COLO829 (cell line): ENCODE measurements at places on chromosomes 7 and 10.

- DNase-seq, result no peak
Measured at GRCh38 chr7:44102846-44103565, 1.1 kb upstream of the AEBP1 start.

DNA sequence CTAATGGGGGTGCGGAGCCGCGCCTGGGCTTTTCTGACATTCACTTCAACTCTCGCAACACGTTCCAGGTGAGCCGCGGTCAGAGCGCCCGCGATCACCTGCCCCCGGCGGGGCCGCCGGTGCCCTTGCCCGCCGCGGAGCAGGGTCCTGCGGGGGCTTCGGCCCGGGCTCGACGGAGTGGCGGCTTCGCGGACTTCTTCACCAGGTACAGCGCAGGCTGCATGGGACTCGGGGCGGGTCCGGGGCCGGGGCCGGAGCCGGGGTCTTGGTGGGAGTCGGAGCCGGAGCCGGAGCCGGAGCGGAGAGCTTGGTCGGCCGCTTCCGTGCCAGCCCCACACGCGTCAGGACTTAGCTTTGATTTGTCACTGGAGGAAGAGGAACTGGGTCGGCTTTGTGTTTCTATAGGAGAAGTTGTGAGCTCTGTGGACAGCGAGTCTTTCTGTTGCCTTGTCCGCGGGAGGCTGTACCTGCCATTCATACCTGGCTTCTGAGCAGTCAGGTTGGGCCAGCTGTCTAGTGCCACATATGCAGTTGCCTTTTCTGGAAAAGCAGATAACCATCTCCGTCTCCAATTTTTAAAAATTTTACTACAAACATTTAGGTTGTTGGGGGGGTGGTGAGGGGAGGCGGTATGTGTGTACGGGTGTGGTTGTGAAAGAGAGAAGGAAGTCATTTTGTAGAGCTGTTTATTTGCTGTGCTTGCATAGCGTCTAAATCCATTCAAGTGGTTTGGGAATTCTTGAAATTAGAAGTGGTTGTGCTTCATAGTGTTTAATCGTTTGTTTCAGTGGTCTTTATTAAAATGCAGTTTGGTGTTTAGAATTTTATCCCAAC lies 1.3 kb downstream of the TBC1D12 start:
- no peak for DNase-seq

DNA sequence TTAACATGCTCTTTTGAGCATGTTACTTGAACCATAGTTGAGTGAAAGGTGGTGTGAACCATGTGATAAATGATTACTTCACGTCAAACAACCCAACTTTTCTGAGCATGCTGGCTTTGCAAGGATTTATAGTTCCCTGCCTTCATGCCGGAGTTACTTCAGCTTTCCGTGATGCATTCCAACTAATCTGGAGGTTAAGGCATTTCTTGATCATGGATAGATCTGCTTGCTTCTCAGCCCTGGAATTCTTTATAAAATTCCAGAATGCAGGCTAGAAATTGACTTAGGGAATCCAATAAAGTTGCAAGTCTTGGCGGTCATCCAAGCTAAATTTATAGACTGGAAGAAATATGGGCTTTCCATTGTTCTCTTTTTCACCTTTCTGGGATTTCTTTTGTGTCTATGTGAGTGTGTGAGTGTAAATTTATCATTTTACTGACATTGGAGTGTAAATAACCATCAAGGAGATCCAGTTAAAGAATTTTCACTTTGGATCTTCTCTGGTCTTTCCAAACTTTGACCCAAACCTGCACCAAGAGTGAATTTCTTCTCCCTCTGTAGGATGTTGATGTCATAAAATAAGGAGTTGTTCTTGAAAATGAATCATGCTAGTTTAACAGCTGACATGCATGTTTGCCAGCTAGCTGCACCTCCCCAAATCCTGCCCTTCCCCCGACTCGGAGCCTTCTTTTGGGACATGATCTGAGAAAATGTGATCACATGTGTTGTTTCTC lies 289.0 kb downstream of the TWIST1 start:
- DNase-seq, result no peak

DNA sequence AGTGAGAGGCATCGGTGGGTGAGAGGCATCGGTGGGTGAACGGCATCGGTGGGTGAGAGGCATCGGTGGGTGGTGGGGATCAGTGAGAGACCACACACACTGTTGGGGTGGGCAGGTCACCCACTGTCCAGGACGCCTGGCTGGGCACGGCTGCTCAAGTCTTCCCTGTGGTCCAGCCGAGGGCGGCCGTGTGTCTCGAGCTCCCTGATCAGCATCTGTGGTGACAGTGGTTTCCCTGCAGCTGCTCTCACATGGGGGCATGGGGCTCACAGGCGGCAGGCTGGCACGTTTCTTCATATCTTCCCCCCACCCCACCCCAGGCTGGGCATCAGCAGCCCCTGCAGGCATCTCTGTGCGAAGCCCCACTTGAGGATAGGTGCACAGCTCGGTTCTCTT lies 78.2 kb downstream of the NKX6-2 start:
- DNase-seq, result no peak

- DNase-seq, result no peak
Measured at GRCh38 chr7:135333200-135333599, 99.6 kb downstream of the STRA8 start.

DNA sequence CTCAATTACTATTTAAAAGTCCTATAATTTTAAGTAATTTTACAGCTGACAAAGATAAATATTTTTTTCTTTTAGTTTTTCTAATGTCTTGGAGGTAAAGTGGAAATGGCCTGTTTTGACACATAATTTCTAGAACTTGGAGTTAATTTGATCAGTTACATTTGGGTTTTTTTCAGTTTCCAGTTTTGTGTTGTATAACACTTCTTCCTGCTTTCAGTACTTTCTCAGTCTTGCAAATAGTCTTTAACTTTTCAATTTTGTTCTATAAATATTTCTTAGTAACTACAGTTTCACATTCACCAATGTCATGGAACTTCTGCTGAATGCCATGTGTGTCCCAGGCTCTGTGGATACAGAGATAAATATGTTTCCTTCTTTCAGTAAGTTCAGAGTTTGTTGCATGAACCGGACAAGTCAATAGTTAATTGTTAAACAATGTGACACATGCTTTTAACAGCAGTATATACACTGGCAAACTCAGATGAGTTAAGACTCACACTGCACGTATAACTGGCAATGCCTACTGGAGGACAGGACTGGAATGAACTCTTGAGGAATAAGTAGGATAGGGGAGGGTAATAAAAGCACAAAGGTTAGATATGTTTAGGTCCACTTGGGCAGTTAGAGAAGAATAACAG lies 4.6 kb downstream of the SHOC2 start:
- no peak for DNase-seq

DNA sequence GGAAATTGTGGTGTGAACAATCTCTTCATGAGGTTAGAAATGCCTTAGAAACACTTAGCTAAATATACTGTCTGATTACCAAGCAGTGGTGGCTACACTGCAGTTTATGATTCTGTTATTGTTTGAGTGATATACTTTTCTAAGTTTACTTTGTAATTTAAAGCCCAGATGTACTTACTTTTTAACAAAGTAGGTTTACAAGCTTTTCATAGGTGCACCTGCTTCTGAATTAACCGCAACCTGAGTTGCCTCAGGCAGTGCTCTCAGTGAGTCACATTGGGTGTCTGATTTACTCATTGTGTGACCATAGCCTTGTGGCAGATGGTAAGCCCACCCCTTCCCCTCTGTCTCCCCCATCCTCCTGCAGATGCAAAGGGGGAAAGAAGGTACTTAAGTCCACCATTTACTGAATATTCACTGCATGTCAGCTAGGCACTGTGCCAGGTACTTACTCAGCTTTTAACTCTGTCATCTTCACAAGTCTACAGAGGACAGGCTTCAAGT lies 9.0 kb downstream of the MTURN start:
- DNase-seq, result no peak

DNA sequence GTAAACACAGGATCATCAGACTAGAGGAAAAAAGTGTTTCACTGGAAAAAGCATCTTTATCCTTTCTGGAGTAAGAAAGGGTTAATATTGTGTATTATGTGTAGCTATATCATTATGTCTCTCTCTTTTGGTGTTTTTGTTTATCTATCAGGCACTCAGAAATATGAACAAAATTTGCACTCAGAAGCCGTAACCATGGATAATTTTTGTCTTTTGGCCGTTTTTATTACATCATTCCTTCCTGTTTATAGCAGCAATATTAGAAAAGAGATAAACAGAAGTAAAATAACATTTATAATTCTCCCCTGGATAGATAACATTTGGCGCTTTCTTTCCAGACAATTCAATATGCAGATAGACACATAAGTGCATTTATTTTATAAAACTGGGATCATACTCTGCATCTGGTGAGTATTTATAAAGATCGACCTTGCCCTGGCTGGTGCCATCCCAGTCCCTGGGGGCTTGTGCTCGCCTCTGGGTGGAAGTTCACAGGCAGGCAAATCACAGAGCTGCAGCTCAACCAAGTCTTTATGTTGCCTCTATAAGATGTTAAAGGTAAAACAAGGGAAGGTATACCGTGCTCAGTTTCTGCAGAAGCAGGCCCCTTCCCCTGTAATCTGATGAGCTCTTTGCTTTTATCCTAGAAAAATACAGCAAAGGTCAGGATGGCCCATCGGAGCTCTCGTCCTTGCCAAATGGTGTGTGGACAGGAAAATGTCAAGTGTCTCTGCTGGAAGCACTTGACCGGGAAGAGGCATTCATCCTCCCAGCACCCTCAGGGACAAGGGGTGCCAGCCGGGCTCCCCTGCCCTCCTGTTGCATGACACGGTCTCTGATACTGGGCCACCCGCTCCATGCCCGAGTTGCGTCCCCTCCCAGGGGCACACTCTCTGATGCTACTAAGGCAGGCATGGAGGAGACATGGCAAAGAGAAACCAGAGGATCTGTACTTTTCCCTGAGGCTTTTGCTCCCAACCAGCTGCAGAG lies 43.9 kb downstream of the PYROXD2 start:
- DNase-seq, result no peak

DNA sequence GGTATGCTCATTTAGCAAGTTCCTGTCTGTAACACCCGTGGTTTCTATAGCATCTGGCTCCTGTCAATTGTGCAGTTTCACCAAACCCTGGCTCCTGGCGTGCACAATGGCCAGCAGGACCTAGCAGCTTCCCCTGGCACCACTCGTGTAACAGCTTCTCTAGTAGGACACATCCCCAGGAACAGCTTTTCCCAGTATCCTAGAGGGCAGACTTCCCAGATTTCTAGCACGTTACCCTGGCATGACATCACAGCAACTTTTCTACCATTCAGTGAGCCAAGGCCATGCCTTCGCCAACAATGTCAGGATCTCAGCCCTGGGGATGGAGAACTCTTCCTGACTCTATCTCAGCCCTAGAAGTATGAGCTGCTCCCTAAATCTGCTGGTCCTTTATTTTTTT lies 6.5 kb downstream of the YME1L1 start:
- no peak for DNase-seq

GRCh38 chr10:129914960-129915359 lies 49.1 kb downstream of the EBF3 start:
- no peak for DNase-seq

DNA sequence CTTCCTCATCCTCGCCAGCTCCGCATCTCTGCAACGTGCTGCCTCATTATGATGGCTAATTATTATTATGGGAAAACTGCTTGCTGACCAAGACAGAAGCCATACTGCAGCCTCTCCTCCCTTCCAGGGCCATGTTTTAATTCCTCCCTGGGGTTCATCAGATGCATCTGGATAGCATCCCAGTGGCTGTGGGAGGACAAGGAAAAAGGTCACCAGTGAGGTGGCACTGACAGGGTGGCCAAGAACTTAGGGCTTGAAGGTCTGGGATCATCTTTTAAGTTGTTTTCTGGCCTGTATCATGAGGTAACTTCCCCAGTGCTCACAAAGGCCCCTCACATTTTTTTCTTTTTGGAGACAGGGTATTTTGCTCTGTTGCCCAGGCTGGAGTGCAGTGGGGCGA lies 39.6 kb downstream of the KCNH2 start:
- no peak for DNase-seq

DNA sequence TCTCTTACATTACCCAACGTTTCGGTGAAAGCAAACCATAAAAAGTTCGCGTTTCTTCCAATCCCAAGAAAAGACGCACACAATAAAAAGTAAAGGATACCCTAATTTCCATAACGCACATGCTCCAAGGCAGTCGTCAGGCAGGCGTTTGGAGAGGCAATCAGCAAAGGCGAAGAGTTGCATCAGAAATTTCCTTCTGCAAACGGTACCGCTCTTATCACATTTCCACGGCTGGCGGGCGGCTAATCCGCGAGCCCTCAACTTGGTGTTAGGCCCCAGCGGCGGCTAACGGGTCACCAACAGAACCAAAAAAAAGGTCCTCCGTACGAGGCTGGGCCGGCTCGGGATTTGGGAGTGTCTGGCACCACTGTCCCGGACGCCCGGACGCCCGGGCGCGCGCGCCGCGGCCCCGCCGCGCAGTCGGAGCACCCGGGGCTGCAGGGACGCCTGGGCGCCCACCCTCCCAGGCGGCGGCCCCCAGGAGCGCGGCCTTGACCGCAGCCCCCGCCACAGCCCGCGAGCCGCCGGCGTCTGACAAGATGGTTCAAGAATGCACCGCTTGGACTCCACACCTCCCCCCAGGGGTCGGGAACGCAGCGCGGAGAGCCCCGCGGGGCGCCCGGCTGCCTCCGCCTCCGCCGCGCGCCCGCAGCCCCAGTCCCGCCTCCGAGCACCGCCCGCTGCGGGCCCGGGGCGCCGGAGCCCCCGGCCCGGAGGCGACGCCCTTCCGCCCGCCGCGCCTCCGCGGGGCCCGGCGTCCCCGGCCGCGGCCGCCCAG lies 9.8 kb upstream of the GRB10 start:
- DNase-seq, result no peak

DNA sequence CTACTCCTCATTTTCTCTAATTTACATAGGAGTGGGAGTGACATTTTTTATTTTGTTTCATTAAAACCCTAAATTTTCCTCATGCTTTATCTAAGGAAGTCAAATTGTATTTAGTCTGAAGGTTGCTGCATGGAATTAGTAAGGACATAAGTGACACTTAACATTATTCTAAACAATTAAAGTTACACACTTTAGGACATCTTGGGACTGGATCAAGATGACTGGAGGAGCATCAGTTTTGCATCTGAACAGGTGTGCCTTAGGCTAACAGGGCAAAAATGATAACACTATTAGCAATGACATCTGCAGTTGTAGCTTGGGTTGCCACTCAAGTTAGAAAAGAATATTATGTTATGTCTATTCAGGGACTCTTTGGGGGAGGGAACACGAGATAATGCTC lies 199.4 kb downstream of the HDAC9 start:
- no peak for DNase-seq

DNA sequence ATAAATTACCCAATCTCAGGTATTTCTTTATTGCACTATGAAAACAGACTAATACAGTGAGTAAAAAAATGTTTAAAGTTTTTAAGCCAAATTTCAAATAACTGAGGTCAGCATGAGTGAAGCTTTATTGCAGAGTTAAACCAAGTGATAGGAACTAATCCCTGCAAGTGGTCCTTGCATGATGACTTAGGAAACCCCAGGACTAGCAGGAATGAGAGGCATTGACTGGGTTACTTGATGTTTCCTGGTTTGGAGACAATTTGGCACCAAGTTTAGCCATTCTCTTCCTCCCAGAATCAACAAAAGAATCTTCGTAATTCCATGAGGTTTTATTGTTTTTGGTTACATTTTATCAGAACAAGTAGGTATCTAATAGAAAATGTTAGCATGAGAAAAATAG lies 194.2 kb downstream of the BICC1 start:
- DNase-seq, result no peak

GRCh38 chr7:137940218-137940617 lies 61.7 kb downstream of the CREB3L2 start:
- DNase-seq, result no peak

- no peak for DNase-seq
Measured at GRCh38 chr10:49010865-49011264, 71.2 kb upstream of the LRRC18 start.

GRCh38 chr7:148291799-148292198 lies 298.8 kb upstream of the C7orf33 start:
- DNase-seq, result no peak

GRCh38 chr10:79604294-79604693 lies 6.4 kb upstream of the SFTPA1 start:
- no peak for DNase-seq

GRCh38 chr10:32891261-32891660 lies 66.8 kb downstream of the ITGB1 start:
- no peak for DNase-seq
